ENCODE measurements at places on chromosomes 16 and 17. TPM values are rescaled to one million over a fixed set of nuclear protein-coding genes. Genes with fewer than 3 reads are reported as not detected.

Gene WWOX
- polyA plus RNA-seq = 13.0 TPM

Gene DNAH9
- 0.69 TPM for polyA plus RNA-seq

Gene HS3ST3B1
- polyA plus RNA-seq = 3.6 TPM

Gene UNC119
- 13.3 TPM for polyA plus RNA-seq

Gene SNAI3
- polyA plus RNA-seq = 4.5 TPM

Gene RHBDL3
- polyA plus RNA-seq = 1.4 TPM

Gene ZP2
- polyA plus RNA-seq = 0.35 TPM

Gene TMEM238L
- not detected for polyA plus RNA-seq

Gene SSTR5
- polyA plus RNA-seq = not detected

Gene IST1
- 116 TPM for polyA plus RNA-seq

Gene CD300E
- 0.35 TPM for polyA plus RNA-seq

Gene TP53TG3C
- not detected for polyA plus RNA-seq

Gene SEZ6
- polyA plus RNA-seq = 0.24 TPM

Gene HEATR9
- polyA plus RNA-seq = not detected

Gene GLG1
- 135 TPM for polyA plus RNA-seq

Gene TBC1D3H
- not detected for polyA plus RNA-seq

Gene FSCN2
- polyA plus RNA-seq = 1.6 TPM

All from muscle of back (tissue), 13 donors.